ENCODE measurements at places on chromosomes 5 and 9.

DNA sequence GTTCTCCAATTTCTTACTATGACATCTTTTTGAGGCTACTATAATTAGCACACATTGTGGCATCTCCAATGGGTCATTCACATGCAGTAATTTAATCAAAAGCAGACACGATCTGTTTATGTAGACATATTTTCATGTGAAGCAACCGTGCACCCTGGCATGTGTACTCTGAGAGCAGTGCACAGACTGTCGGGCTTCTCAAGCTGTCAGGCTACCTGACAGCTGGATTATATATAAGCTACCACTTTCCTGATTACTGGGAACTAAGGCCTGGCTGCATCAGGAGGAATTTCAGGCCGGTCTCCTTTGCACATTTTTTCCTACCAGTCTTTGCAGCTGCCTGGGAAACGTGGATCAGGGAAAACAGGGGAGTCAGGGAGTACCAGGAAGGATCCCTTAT is 197.5 kb downstream of the MAPKAP1 start:
- no peak for DNase-seq

- no peak for DNase-seq
Observed at GRCh38 chr9:106972082-106972481, 109.1 kb downstream of the ZNF462 start.

GRCh38 chr5:334903-335739 is 13.6 kb downstream of the AHRR start:
- no peak for DNase-seq

DNA sequence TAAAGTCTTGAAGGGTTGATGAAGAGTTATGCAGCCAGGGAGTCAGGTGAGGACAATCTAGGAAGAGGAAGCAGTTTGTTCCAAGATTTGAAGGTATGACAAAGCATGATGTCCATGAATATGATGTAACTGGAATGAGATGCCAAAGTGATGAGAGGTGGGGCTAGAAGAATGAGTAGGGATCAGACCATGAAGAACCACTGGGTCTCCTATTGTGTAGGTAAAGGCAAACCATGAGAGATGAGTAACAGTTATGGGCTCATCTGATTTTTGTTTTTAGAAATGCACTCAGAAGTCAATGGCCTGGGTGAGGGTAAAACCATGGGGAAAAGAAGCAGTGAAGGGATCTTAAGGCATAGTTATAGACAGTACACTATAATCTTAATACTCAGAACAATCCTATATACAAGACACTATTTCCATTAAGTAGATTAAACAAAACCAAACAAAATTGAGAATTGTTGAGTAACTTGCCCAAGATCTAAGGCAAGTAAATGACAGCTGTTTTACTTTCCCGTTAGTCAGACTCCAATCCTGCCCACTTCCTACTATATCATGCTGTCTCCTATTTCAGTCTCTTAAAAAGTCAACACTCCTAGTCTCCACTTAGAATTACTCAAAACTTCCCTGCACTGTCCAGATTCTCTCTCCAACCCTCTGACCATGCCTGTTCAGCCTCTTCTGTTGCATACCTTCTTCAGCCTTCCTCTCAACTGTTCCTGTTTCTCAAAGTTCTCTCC is 393.8 kb upstream of the MEF2C start:
- no peak for DNase-seq

- no peak for DNase-seq
Observed at GRCh38 chr5:8865686-8866374, 680.0 kb downstream of the SEMA5A start.
